ENCODE measurements at places on chromosomes 11 and 22.

DNA sequence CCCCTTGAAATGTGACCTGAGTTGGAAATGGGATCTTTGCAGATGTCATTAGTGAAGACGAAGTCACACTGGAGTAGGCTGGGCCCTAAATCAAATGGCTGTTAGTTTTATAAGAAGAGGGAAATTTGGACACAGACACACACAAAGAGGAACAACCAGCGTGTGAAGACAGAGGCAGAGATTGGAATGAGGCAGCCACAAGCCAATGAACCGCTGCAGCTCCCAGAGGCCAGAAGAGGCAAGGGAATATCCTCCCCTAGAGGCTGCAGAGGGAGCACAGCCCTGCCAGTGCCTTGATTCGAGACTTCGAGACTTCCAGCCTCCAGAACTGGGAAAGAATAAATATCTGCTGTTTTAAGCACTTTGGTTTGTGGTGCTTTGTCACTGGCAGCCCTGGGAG is 484.5 kb downstream of the MN1 start:
- DNase-seq = no peak

DNA sequence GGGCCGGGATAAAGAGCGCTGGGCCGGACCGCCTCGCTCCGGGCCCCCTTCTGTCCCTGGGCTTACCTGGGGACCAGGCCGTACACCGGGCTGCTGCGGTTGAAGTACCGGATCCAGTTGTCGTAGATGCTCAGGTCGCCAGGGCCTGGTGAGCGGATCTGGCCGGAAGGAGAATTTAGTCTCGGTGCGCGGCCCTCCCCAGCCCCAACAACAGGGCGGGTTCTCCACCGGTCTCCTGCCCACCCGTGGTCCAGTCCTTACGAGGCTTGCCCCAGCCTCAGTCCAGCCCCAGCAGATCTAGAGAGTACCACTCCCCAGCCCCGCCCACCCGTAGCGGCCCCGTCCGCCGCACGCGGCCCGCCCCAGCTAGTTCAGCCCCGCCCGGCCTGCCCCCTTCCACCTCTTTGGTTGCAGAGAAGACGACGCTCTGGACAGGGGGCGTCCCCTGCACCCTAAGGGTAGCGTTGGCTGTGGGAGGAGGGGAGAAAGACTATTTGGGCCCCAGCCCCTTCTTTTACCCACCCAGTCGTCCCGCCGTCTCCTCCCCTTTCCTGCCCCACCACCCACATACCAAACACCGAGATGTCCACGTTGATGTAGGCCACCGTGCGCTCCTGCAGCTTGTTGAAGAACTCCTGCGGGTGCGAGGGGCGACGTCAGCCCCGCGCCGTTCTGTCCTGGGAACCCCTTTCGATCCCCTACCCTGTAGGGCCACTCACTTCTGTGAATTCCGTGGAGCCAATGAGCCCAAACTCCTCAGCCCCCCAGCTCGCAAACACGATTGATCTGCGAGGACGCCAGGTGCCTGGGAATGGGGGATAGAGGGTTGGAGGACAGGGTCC is 6.8 kb downstream of the SAC3D1 start:
- no peak for DNase-seq

- no peak for DNase-seq
Observed at GRCh38 chr11:33735271-33736147, 714 bp downstream of the CD59 start.

DNA sequence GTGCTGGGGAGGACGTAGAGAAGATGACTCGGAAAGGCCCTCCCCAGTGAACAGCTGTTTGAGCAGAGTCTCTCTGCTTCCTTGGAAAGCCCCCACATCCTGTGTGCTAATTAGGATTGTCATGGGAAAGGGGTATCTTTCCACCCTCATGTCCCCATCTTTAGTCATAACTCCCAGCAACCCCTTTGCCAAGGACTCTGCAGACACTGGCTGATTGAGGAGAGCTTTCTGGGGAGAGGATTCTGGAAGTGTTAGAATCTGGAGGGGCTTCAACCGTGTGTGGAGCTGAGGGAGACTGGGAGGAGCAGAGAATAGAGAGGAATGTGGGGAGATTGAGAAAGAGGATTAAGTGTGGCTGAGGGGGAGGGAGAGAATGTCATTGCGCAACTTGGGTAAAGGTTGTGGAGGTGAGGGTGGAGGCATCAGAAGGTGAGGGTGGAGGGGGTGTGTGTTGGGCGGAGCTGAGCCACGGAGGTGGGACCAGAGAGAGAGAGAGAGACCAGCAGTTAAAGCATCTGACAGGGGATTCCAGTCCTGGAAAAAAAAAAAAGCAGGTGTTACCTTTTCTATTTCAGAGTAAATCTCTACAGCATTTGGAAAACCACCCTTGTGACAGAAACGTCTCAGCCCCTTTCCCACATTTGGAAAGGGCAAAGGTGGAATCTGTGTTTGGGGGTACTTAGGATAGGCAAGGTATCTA is 2.2 kb downstream of the DTX4 start:
- DNase-seq = peak; percentile 55

- no peak for DNase-seq
Observed at GRCh38 chr11:128867277-128867676, at the start of gene KCNJ1. Gene KCNJ1, minus strand, starts transcription at chr11:128867296. Its CDS starts 27,053 bp downstream, at chr11:128840243.

DNA sequence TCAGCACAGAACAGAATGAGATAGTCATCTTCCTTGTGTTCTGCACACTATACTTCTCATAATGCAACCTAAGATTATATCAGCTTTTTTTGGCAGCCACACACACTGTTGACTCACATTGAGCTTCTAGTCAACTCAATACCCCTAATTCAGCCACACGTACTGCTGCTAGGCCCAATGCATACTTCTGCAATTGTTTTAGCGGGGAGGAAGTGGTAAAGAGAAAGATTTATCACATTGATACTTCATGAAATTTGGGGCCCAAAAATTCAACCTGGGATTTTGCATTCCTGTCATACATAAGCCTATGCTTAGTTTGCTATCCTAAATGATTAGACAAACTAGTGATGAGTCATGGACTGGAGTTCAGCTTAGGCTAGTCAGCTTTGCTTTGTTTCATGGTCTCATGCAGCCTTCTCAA is 8.6 kb upstream of the UPB1 start:
- DNase-seq = no peak

DNA sequence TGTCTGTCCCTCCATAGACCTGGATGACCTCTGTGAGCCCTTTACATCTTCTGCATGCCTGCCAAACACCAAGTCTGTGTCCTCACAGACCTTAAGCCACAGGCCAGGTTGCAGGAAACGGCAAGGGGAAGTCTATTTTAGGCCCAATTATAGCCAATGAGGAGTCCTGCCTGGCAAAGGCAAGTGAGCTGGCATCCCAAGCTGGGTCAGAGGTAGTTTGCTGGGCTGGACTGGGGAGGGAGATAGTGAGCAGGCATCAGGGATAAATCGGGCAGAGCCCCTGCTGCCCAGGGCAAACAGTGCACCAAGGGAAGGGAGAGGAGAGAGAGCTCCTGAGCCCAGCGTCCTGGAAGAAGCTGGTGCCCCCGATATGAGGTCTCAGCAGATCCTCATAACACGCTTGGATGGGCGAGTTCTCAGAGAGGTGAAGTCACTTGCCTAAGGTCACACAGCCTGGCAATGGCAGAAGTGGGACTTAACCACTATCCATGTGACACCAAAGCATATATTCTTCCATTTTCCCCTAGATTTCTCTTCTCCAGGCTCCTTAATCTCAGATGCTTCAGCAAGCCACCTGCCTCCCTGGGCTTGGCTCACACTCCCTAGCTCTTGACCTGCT is 3.7 kb upstream of the RELT start:
- DNase-seq = no peak

- DNase-seq = no peak
Observed at GRCh38 chr22:43277091-43277490, 66.1 kb downstream of the SCUBE1 start.

- no peak for DNase-seq
Observed at GRCh38 chr22:49899530-49899929, 18.7 kb downstream of the ALG12 start.

DNA sequence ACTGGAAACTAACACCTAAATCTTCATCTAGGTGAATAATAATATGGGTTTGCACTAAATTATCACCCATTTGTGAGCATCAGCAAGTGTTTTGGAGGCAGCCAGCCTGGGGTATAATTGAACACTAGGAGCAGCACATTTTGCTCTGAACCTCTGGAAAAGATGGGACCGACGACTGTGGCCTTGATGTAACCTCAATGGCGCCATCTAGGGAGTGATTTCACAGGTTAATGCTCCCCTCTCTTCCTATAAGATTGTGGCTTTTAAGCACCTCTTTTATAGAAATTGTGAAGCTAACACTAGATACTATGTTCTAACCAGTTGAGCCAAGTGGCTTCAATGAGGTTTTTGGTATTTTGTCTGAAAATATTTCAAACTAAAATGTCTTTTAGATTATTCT is 203.7 kb downstream of the NELL1 start:
- DNase-seq = no peak

- DNase-seq = no peak
Observed at GRCh38 chr22:32395107-32395506, 16.9 kb downstream of the RTCB start.

GRCh38 chr11:116712428-116712827 is 60.4 kb downstream of the BUD13 start:
- no peak for DNase-seq

GRCh38 chr11:106014620-106015019 is 7.4 kb downstream of the MSANTD4 start:
- DNase-seq = no peak

DNA sequence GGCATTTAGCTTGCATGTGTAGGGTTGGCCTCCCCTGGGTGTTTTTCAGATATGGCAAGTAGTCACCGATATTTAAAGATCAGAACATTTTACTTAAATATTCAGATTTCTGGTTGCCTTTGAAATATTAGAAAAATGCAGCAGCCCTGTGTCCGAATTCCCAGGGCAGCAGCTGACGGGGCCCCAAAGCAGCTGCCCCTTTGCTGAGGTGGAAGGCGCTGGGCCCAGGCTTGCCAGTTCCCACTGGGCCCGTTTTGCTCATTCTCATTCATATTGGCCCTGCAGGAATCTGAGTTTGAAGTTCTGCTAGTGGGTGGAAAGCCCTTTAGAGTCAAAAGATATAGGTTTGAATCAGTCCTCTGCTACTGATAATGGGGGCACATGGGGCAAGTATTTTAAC is 692.1 kb downstream of the OPCML start:
- DNase-seq = no peak

- DNase-seq = no peak
Observed at GRCh38 chr11:71304045-71304444, 51.7 kb upstream of the SHANK2 start.

GRCh38 chr22:23485490-23485889 is 94.6 kb downstream of the IGLL1 start:
- DNase-seq = no peak

GRCh38 chr11:70510106-70510505 is 111.8 kb downstream of the CTTN start:
- no peak for DNase-seq
